ENCODE measurements at places on chromosomes 6 and 20.

DNA sequence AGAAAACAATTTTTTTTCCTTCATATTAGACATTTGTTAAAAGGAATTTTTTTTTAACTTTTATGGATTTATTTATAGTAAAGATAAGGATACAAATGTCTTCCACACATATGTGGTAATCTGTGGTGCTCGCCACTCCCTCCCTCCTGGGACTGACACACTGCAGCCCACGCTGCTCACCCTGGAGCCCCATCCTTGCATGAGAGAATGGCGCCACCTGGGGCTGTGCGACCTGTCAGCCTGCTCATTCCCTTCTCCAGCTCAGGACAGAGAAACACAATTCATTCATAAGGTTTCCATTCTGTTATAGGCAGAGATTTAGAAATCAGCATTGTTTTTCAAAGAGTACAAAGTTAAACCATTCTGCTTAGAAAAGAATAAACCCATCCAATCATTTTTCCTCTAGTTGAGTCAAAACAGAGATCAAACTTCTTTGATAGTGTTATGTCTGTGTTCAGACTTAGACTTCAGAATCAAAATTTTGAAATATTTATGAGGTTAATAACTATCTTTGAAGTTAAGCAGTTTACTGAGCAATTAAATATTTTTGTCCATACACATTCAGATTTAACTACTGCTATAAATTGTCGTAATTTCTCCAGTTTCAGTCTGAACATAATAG is 42.8 kb upstream of the DYNLRB1 start:
- no peak for DNase-seq

- no peak for DNase-seq
These were observed 1.5 kb downstream of the CCND3 start for GRCh38 chr6:41939848-41940758.

GRCh38 chr6:52307900-52308372 is 23.4 kb upstream of the MCM3 start:
- DNase-seq, result no peak

- DNase-seq, result no peak
These were observed 6.1 kb upstream of the PPIL4 start for GRCh38 chr6:149551920-149552319.

- no peak for DNase-seq
These were observed 72.4 kb upstream of the KIF25 start for GRCh38 chr6:167925026-167925425.

- DNase-seq, result no peak
These were observed 132.8 kb upstream of the CDH4 start for GRCh38 chr20:61119273-61119672.

GRCh38 chr20:36092398-36093024 is 62.0 kb upstream of the EPB41L1 start:
- DNase-seq, result no peak

- DNase-seq, result no peak
These were observed 14.4 kb downstream of the PPP1R3G start for GRCh38 chr6:5099537-5099936.

- no peak for DNase-seq
These were observed 18.4 kb downstream of the NUDT3 start for GRCh38 chr6:34374069-34374468.

GRCh38 chr20:59631751-59632540 is 27.6 kb downstream of the PHACTR3 start:
- DNase-seq, result no peak

DNA sequence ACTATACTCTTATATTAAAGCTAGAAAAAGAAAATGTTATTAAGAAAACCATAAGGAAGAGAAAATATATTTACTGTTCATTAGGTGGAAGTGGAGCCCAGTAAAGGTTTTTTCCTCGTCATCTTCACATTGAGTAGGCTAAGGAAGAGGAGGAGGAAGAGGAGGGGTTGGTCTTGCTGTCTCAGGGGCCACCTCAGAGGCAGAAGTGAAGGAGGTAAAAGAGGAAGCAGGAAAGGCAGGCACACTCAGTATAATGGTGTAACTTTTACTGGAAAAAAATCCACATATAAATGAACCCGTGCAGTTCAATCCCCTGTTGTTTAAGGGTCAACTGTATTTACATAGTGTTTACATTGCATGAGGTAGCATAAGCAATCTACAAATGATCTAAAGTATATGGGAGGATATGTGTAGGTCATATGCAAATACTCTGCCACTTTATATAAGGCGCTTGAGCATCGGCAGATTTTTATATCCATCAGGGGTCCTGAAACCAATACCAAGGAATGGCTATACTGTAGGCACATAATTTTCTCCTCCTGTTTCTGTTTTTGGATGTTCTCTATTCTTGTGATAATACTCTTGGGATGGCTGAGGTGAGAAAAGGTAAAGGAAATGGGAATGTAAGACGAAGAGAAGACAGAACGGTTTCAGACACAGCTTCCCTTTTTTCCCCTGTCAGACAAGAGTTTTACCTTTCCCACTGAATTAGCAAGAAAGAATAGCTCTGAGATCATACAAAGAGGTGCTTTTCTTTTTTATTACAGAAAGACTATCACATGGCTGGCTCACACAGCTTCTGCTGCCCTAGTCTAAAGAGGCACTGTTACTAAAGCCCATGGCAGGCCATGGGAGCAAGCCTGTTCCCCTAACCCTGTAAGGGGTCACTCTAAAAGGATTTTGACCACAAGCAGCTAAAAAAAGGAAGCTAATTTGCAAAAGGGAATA is 59.9 kb downstream of the NUDT3 start:
- no peak for DNase-seq

GRCh38 chr6:87155842-87156815 is 764 bp downstream of the ZNF292 start:
- no peak for DNase-seq

DNA sequence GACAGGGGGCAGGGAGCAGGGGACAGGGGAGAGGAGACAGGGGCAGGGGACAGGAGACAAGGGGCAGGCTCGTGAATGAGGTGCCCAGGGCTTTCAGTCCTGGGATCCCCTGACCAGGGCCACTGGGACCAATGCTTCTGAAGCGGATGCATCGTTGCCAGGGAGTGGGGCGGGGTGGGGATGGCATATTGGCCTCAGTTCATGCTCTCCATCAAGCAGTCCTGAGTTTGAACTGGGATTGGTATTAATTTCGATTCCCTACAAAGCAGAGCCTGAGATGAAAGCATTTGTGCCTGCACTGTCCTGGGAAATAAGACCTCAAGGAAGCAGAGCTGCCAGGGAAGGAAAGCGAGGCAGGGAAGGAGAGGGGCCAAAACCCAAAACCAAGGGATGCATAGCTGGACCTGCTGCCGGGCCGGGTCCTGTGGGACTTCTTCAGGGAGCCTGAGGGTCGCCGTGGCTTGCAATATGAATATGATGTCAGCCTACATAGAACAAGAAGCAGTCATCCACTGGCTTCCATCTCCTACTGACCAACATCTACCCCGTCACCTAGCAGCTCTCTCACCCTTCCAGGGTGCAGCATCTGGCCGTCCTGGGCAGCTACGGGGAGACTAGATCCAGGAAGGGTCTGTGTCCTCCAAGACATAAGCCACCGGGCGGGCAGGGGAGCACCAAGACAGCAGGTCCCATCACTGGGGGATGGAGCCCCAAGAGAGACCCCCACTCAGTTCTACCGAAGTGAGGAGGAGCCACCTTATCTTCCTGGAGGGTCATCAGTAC is 233.3 kb downstream of the SYNDIG1 start:
- DNase-seq, result no peak

DNA sequence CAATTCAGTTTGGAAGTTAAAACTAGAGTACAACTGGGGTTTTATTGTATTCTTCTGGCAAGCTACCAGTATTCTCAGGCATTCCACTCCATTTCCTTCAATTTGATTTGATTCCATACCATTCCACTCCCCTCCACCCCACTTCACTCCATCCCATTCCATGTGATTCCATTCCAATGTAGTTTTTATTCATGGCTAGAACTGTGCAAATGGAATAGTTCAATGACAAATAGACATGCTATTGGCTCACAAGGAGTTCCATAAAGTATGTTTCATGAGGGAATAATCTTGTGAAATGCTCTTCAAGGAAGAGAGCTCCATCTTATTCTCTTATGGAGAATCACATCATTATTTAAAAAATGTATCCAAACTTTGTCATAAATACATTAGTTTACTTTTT is 285.0 kb upstream of the BMP2 start:
- no peak for DNase-seq

GRCh38 chr6:34581561-34581920 is 25.4 kb upstream of the SPDEF start:
- DNase-seq, result no peak

Data from stimulated activated CD8-positive, alpha-beta memory T cell treated with anti-CD3 and anti-CD28 coated beads, Interleukin-7, amount 100 ng/mL, for 1 hour (primary cell).